ENCODE measurements at places on chromosomes 6 and 20.

GRCh38 chr6:146190581-146190980 is 161.7 kb downstream of the GRM1 start:
- DNase-seq, result no peak

- no peak for DNase-seq
Measured at GRCh38 chr6:10518557-10519407, 2.4 kb upstream of the GCNT2 start.

- DNase-seq, result no peak
Measured at GRCh38 chr6:10478187-10479040, 42.7 kb upstream of the GCNT2 start.

DNA sequence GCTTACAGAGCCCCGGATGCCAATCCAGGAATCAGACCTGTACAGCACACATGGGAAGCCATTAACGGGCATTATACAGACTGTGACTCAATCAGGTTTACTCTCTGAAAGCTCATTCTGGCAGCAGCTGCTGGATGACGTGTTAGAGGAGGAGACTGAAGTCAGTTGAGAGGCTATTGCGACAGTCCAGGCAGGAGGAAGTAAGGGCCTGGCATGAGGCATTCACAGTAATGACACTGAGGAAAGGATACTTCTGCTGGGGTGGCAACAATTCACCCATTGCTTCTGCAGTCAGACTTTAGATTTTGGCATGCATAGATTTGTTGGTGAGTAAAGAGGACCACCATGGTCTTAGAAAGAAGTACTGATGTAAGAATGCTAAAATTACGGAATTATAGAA is 151.0 kb upstream of the HEY2 start:
- DNase-seq, result peak; percentile 43

- DNase-seq, result peak; percentile 34
Measured at GRCh38 chr6:151054306-151054705, 185.5 kb upstream of the AKAP12 start.

GRCh38 chr20:50303573-50304500 is 113.2 kb downstream of the CEBPB start:
- DNase-seq, result peak; percentile 85

DNA sequence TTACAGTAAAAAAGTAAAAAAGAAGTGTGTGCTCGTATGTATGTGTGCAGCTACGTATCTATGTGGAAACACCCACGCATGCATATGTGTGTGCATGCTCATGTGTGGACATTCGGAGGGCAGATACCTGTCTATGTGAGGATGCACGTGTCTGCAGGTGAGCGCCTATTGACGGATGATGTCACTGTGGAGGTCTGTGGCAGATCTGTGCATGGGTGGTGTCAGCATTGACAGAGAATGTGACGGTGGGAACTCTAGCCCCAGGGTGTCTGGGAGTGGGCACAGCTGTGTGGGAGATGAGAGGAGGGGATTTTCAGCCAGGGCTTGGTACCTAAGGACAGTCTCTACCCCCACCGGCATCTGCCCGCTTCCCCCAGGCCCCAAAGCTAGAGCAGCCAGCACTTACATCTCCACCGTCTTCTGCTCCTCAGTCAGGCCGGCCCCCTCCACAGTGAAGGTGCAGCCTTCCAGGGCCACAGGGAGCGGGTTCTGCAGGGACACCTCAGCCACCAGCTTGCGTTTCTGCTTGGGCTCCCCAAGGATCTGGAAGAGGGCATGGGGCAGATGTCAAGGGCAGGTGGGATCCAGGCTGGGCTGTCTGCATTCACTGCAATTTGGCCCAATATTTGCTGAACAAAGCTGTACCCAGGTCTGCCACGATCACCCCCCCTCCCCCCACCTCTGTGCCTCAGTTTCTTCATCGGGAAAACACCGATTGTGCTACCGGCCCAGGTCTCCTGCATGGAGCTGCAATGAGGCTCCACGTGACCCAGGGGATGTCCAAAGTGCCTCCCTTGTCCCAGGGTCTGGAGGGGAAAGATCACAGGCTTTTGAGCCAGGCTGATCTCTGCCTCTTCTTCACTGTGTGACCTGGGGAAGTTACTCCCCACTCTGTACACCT is 34.1 kb downstream of the TGM2 start:
- no peak for DNase-seq

GRCh38 chr6:114064862-114065261 is 93.9 kb upstream of the HDAC2 start:
- no peak for DNase-seq

- no peak for DNase-seq
Measured at GRCh38 chr6:14711056-14711703, 534.7 kb upstream of the JARID2 start.

GRCh38 chr20:1003920-1004697 is 2.0 kb upstream of the RSPO4 start:
- DNase-seq, result no peak

GRCh38 chr6:107712665-107713551 is 111.2 kb downstream of the SCML4 start:
- DNase-seq, result no peak

DNA sequence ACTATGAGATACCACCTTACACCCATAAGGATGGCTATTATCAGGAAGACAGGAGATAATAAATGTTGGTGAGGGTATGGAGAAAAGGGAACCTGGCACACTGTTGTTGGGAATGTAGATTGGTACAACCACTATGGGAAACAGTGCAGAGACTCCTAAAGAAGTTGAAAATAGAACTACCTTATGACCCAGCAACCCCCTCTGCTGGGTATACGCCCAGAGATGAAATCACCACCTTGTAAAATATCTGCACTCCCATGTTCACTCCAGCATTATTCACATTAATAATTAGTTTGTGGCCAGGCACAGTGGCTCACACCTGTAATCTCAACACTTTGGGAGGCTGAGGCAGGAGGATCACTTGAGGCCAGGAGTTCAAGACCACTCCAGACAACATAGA is 26.8 kb downstream of the ZBTB9 start:
- no peak for DNase-seq

DNA sequence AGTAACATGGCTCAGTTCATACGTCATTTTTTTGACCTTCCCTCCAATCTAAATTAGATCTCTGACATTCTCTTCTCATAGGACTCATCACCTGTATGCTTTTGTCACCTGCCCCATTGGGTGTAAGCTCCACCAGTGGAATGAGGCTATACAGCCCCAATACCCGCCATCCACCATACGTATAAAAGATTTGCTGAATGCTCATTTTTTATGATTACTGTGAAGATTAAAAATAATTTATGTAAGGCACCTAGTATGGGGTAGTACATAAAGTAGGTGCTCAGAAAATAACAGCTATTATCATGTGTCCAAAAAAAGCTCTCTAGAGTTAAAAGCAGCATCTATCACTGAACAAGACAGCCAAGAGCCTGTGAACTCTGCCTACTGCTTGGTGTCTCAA is 24.1 kb downstream of the NCOA5 start:
- no peak for DNase-seq

DNA sequence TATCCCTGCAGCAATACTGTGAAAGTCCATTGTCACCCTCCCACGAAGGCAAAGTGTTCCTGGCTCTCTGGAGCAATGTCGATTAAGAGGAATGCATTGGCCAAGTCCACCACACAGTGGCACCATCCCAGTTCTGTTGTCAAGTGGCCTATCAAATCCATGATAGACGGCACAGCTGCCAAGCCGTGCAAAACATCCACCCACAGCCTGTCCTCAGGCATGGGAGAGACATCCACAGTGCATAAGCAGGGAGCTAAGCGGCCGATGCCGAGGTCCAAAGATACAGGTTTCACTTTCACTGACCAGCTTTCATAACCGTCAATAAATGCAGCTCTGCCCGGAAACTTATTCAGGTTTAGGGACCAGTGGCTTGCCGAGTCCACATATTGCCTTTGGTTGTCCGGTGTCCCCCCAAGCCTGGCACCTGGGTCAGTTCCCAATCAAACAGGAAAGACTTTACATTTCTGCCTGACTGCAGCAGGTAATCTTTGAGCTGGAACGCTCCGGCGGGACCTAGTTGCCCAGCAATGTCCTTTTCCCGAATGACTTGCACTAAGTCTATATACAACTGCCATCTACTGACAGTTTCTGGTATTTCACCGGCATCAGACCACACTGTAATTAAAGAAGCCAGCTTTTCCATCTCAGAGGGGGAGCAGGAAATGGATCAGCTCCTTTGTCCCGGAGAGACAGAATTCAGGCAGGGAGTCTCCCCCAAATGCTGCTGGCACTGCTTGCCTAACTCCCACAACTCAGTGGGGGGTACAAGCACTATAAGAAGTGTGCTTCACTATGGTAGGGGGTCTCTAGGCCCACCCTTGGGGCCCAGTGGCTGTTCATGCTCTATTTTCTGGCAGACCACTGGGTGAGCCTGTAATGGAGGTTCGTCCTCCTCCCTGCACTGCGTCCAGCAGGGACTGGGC is 6.3 kb downstream of the ZKSCAN3 start:
- DNase-seq, result peak; percentile 63

DNA sequence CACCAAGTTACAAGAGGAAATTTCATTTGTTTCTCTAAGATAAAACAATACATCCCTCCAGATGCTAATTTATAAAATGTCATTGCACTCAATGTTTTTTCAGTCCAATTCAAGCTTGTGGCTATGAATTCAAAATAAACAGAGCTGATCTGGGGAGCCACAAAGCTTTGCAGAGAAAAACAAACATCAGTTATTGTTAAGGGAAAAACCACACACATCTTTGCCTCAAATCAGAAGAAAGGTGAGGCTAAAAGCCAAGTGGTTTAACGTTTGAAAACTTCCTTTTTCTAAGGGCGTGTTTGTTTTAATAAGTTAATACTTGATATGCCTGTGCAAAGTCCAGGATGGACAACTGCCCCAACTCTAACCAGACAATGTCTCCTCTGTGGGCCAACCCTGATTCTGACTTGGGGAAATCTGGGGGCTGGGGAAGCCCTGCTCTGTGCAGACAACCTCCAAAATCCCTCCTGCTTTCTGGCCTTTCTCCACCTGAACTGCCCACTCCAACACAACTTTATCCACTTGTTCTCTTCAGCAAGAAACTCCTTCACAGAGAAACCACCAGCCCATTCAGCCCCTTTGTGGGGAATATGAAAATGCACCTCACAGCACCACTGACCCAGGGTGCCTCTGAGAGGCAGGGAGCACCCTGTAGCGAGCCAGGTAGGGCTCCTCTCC is 44.6 kb upstream of the NT5E start:
- DNase-seq, result no peak

DNA sequence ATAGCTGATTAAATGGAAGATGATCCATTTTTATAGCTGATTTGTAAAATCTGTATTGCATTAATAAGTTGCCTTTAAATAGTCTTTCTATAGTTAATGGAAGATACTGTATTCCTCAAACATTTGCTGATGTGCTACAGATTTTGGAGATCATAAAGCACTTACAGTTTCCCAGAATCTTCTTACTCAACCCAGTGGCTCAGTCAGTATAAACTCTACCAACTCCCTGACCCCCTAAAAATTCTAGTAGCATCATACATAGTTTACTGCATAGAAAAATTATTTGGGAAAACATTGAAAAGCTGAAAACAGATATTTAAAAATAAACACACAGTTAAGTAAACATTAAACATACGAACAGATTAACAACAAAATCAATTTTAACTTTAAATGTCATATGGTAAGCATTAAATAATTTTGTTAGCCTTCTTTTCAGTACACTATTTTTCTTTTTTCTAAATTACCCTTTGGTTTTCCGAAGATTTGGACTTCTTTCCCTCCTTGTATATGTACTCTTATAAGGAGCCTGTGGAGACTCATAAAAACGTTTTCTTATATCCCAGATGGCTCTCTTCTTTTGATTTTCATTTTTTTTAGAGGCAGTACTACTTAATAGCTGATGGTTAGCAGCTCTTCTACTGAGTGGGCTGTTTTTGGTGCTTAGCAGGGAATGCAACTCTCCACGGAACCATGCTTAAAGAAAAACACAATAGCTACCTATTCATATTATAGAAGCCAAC is 62.7 kb upstream of the BMP5 start:
- no peak for DNase-seq

GRCh38 chr20:46575394-46575793 is 24.9 kb upstream of the OCSTAMP start:
- no peak for DNase-seq

GRCh38 chr20:30606990-30607389 is 650.5 kb upstream of the DEFB115 start:
- no peak for DNase-seq

DNA sequence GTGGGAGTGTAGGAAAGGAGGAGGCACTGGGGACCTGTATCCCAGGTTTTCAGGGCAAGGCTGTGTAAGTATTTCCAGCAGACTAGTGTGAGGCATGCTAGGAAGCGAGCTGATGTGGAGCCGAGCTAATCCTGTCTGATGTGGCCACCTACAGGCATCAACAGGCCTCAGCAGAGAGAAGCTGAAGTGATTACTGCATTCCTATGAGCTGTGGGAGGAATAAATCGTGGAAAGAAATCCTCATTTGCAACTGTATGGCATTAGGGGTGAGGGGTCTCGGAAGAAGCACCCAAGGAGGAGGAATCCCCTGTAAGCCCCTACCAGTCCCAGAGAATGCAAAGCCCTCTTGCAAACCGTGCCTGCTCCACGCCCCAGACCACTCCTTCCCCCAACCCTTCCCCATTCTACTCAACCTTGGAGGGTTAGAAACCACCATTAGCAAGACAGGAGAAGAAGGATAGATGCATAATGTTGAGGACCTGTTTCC is 41.6 kb downstream of the C6orf15 start:
- no peak for DNase-seq

GRCh38 chr6:14732844-14733757 is 512.8 kb upstream of the JARID2 start:
- no peak for DNase-seq

- DNase-seq, result no peak
Measured at GRCh38 chr20:48658505-48658904, 169.3 kb downstream of the PREX1 start.

DNA sequence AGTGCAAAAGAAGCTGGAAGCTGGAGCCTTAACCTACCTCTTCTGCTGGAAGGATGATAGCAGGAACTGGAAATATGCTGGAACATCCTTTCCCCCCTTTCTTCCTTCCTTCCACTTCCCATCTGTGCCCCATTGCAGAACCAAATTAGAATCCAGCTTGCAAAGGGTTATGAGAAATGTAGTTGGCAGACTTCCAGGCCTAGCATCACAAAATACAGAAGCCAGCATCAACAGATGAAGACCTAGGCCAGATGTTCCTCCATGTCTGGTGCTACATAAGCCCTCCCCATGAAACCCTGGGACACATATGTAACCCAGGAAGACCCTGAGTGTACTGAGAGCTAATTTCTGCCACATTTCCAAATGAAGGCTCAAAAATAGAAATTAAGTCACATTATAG is 40.0 kb upstream of the TFAP2B start:
- DNase-seq, result no peak

- no peak for DNase-seq
Measured at GRCh38 chr20:30922129-30922528, 335.3 kb upstream of the DEFB115 start.

GRCh38 chr6:72219536-72219935 is 333.2 kb downstream of the RIMS1 start:
- no peak for DNase-seq

DNA sequence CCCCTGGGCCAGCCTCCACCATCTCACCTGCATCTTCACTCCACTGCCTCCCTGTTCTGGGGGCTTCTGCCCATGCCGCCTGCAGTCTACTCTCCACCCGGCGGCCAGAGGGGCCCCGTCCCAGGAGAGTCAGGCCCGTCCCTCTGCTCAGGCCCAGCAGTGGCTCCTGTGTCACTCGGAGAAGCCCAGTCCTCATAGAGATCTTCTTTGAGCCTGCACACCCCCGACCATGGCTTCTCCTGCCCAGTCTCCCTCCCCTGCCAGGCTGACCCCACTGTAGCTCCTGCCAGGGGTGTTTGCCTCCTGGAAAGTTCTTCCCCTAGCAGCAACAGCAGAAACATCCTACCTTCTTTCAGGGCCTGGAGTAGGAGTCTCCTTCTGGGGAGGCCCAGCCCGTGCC is 22.2 kb upstream of the NOL4L start:
- DNase-seq, result no peak
